NCI-H187 treated with DMSO at 0.1 percent for 48 hours (cell line): ENCODE measurements at places on chromosomes 5 and 9.
A peak's percentile ranks its signal among the peaks of the same experiment; 100 is the strongest.

- no peak for DNase-seq
Measured at GRCh38 chr5:32323741-32324140, 11.0 kb upstream of the MTMR12 start.

- DNase-seq = no peak
Measured at GRCh38 chr5:174313615-174314014, 268.1 kb downstream of the NSG2 start.

GRCh38 chr9:68979538-68980314 lies 34.2 kb downstream of the PRKACG start:
- DNase-seq = no peak

DNA sequence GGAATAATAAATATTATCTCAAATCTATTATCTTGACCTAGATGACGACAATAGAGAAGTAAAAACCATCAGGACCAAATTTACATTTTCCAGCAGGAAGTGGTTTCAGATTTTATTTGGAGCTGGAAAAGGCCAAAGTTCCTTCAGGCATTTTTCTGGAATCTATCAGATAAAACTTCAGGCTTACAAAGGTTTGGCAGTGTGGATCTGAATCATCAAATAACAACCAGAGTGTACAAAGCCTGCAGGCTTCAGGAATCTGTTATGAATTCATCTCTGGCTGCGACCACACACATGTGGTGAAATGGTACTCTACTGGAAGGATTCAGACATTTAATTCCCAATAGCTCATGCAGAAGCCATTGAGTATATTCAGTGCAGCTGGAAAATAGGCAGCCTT lies 726.4 kb upstream of the GRAMD2B start:
- no peak for DNase-seq

DNA sequence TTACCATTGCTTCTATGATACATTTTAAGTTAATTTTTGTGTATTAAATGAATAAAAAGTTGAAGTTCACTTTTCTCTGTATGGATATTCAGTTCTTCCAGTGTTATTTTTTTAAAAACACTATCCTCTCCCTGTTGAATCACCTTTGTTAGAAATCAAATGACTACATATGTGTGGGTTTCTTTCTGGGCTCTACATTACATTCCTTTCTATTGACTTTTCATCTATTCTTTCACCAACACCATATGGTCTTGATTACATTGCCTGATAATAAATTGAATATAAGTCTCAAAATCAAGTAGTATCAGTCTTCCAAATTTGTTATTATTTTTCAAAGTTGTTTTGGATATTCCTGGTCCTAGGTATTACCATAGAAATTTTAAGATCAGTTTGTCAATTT lies 7.3 kb upstream of the RASEF start:
- DNase-seq = no peak

- DNase-seq = no peak
Measured at GRCh38 chr9:107615321-107615720, 125.8 kb upstream of the KLF4 start.

DNA sequence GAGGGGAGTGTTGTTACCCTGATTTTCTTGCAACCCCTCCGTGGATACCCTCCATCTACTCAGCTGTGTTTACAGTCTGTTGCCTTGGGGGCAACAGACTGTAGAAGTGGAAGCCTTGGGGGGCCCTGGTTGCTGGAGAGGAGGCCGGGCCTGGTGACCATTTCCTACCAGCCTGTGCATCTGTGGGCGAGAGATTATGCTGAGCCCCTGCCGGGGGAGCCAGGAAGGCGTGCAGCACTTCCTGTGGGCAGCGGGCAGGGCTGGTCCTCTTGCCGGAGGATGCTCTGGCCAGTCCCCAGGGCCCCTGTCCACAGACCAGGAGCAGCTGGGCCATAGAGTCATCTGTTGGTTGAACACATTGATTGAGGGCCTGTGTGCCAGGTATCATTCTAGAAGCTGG lies 11.1 kb downstream of the ERGIC1 start:
- DNase-seq = no peak

GRCh38 chr5:115418788-115419187 lies 122.3 kb upstream of the CCDC112 start:
- DNase-seq = peak; percentile 92

- DNase-seq = no peak
Measured at GRCh38 chr9:92706218-92706940, 36.4 kb upstream of the IPPK start.

DNA sequence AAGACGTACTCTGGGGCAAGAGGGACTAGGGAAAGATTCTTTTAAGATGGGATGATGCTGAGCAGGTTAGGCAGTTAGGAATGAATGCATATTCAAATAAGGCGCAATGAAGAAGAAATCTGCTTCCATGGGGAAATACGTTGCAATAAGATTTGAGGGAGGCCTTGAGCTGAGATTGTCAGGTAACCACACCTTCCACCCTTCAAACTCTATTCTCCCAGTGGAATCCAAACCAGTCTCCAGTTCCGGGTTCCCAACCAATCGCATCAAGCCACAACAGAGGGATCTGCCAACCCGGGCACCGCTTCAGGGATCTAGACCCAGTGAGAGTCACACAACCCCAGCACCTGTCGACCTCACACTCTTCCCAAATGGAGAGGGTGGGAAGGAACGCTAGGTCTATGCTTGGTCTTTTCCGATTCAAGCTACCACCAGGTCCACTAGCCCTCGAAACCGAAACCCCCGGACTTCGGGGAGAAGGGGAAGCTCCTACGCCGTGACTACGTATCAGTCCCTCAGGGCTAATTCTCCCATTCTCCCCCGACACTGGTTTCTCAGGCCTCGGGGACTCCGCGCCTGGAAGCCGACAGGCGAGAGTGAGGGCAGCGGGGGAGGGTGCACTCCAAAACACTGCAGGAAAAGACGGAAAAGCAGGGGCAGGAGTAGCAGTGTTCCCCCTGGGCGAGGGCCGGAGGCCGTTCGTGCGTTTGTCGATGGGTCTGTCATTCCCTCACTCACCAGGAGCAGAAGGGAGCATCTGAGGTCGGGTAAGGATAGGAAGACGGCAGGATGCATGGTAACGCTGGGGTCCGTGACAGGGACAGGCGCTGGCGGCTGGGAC lies 534 bp downstream of the ERP44 start:
- no peak for DNase-seq

- DNase-seq = no peak
Measured at GRCh38 chr9:3578786-3579185, 53.0 kb upstream of the RFX3 start.

DNA sequence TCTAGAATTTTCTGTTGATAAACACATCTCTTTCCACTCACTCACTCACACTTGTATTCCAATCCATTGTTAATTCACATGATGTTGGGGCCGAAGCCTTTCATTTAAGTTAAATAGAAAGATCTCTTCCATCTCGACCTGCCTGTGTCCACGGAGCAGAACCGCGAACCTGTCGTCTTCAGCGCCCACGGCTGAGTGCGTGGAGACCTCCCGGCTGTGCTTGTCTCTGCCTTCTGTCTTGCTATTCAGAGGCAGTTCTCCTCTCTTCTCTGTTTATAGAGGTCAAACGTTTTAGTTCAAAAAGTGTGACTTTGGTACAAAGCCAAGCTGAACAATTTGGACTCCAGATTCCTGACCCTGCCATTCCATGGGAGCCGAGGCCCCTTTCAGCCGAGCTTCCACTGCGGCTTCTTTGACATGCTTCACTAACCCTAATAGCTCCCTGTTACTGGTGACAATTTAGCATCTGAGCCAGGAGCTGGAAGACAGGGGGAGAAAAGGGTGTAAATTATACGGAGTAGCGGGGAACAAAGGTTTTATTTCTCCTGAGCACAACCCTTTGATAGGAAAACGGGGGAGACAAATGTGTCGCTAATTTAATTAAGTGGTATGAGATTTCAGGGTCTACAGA lies 314.4 kb upstream of the IRX4 start:
- no peak for DNase-seq

- no peak for DNase-seq
Measured at GRCh38 chr5:8436924-8437323, 568.0 kb downstream of the MTRR start.

DNA sequence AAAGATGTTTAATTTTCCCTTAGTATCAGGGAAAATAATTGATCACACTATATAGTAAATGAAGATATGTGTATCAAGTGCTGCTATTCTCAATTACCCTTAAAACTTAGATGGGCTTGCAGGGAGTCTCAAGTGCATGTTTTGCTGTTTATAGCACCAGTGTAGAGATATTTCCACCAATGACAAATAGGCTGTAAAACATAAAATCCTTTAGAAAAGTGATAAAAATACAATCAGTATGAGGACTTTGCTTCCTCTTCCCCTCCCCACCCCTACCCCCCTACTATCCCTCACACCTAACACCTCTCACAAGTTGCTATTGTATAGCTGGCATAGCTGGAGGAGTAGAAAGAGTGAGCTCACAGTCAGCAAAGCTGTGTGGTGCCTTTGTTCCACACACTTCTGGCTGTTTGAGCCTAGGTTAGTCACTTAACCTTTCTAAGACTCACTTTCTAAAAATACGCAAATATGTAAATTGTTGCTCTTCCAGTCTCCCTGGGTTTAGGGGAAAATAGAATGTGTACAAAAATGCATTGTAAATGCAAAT lies 93.1 kb downstream of the PDE4D start:
- no peak for DNase-seq

DNA sequence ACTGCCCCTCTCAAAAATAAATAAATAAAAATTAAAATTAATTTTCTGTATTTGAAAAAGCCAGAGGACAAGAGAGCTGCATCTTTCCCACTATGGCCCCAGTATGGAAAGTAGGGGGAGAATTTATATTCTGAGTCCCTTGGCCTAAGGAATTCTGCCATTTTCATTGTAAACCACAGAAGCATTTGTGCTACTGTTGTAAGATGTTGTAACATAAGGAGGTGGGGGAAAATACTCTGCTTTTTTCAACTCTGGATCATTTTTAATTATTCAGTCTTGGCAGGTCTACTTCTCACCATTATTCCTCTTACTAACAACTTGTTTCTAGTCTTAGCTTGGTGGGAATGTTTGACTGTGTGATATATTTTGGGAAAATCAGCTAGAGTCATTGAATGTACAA lies 52.3 kb upstream of the APC start:
- no peak for DNase-seq

- DNase-seq = no peak
Measured at GRCh38 chr9:111876179-111876578, 20.4 kb upstream of the UGCG start.

DNA sequence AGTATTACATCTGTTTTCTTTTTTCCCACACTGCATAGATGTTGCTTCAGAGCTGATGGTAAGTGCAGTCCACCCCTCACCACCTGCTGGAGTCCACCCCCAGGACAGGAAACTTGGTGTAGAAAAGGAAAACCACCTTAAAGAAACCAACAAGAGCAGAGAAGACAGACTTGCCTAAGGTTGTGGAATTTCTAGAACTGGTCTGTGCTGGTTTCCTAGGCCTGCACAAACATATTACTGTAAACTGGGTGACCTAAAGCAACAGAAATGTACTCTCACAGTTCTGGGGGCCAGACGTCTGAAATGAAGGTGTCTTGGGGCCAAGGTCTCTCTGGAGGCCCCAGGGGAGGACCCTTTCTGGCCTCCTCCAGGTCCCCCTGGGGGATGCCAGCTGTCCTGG lies 293.4 kb upstream of the IRX1 start:
- no peak for DNase-seq

DNA sequence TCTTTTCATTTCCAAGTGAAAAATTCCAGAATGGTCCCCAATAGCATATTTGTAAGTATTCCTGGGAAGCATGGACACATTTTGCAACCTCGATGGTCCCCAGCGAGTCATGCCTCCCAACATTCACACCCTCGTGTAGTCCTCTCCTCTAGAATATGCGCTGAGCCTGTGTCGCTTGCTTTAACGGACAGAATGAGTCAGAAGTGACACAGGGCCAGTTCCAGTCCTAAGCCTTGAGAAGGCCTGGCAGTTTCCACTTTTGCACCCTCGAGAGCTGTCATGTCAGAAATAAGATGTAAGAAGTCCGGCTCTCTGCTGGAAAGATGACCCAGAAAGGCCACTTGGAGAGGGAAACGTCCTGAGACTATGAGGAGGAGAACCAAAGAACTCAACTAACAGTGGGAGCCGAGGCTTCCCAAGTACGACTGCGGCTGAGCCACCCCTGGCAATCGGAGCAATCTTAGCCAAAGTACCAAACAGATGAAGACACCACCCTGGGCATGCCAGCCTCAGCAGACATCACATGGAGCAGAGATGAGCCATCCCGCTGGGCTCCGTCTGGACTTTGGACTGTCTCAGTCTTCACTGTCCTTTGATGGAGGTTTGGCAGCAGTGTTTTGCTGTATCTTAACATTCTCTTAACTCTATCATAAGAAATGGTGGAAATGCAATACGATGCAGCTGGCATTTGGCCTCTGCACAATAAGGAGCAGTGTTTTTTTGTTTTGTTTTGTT lies 42.6 kb upstream of the GFPT2 start:
- no peak for DNase-seq

- DNase-seq = no peak
Measured at GRCh38 chr9:101737705-101738565, 512 bp downstream of the GRIN3A start.

DNA sequence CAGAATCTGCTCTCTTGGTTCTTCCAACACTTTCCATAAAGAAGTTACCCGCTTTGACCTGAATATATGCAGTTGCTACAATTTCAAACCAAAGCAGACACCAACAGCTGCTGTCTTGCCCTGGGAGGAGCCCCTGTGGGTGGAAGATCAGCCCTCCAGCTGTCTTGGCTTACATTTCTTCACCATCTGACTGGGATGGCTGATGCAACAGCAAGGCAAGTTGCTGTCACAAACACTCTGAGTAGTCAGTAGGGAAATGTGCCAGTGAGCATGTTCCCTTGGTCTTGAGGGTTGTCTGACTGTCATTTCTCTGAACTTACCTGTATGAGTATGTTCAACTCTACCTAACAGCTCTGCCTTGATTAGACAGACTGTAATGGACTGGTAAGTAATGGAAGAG lies 152.9 kb downstream of the SGCD start:
- DNase-seq = no peak

- no peak for DNase-seq
Measured at GRCh38 chr5:160956051-160956450, 104.0 kb upstream of the ATP10B start.
